ENCODE measurements at places on chromosomes 11 and 22.

DNA sequence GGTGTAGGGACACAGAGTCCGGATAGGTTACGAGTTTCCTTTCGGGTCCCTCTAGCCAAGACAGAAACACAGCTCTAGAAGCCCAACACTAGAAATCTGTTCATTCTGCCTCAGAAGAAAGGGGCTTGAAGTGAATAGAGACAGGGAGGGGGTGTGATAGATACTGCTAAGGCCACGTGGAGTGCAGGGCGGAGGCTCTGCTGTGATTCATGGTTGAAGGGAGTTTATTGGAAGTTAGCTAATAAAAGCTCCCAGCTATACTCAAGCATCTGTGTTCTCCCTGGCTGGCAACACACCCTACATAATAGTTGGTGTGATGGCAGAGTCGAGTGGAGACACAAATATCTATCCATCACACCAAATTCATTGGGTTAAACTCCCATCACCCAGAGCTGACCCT lies 337.4 kb downstream of the CADM1 start:
- no peak for DNase-seq

- DNase-seq: peak; percentile 65
These were observed 3.1 kb upstream of the MN1 start for GRCh38 chr22:27804470-27805297.

- DNase-seq: peak; percentile 73
These were observed 163.3 kb upstream of the RASSF10 start for GRCh38 chr11:12845739-12846358.

DNA sequence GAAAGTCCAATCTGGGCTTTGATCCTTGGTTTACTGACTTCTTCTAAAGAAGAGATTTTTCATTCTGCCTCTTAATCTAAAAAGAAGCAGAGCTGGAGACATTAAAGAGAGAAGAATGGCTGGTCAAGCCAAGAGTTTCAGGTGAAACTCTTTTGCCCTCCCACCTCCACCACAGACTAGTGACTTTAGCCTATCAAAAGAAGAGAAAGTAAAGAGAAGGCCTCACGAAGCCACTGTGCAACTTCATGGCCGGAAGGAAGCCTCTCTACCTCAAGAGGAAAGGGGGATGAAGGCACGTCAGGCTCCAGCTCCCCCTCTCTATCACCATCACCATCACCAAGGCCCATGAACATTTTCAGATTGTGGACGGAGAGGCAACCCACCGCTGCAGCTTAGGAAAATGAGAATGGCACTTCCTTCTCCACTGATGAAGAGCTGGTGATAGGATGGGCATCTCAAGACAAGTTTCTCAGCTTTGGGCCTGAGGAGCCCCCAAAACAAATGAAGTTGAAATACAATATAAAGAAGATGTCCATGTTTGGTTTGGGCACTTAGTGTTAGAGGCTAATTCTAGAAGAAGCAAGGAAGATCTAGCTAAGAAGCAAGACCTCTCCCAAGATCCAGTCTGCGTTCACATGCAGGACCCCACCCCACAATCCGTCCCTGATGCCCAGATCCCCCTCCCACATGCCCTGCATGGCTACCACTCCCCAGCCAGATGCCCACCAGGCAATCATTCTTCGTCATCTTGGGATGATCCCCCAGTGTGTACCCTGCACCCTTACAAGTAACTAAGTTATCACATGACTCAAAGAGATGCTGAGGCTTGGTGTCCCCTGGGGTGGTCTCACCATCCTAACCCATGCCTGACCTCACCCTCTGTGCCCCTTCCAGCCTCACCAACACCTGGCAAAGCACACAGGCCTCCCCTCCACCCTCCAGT lies 52.6 kb downstream of the IGSF9B start:
- DNase-seq: no peak

DNA sequence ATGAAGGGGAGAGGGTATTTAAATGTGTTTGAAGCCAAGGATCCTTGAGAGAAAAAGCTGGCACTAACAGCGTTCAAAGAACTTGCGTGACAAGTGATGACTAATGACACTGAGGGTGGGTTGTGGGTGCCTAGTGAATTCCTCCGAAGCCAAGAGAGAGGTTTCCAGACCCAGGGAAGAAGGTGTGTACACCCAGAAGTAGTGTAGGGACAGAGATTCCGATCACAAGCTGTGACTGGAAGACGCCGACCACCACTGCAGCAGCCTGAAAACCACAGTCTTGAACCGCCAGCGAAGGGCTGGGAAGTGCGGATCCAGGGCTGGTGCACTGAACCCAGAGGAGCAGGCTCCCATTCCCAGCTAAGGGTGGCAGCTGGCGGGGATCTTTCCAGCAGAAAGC lies 9.5 kb downstream of the PPARA start:
- DNase-seq: no peak

DNA sequence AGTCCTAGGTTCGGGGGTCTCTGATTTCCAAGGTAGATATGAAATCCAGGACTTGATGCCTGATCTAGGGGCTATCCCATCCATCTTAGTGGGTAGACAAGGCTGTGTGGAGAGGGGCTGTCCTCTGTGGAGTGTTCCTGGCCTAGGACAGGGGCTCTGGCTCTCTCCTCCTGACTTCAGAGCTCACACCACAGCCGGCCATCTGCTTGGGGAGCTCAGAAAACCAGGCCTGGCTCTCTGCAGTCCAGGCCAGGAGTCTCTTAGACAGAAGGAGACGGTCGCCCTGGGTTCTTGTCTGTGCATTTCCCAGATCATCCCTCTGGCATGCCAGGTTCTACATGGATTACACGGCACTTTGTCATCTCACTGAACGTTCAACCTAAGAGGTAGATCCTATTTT lies 17.9 kb downstream of the TUB start:
- no peak for DNase-seq

GRCh38 chr22:31912407-31912743 lies 32.0 kb upstream of the YWHAH start:
- no peak for DNase-seq

GRCh38 chr11:5626196-5626595 lies 1.4 kb downstream of the TRIM34 start:
- no peak for DNase-seq

DNA sequence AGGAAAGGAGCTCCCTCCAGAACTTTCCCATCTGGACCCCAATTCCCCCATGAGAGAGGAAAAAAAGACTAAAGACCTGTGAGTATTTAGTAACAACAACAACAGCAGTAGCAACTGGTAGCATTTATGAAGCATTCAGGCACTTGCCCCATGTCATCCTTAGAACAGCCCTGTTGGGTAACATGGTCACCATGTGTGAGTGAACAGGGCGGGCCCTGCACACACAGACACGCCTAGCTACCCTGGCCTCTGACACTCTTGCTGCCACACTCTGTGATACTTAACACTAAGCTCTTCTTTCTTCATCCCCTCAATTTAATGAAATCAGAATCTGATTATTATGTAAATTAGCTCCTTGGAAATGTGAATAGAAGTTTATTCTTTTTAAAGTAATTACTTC lies 26.1 kb upstream of the SLC25A18 start:
- no peak for DNase-seq

GRCh38 chr22:23534201-23534850 lies 45.8 kb downstream of the IGLL1 start:
- DNase-seq: no peak

- no peak for DNase-seq
These were observed 740.9 kb downstream of the NTM start for GRCh38 chr11:132111316-132111715.

- peak; percentile 96 for DNase-seq
These were observed 24.1 kb upstream of the CDC42EP2 start for GRCh38 chr11:65290448-65291165.

DNA sequence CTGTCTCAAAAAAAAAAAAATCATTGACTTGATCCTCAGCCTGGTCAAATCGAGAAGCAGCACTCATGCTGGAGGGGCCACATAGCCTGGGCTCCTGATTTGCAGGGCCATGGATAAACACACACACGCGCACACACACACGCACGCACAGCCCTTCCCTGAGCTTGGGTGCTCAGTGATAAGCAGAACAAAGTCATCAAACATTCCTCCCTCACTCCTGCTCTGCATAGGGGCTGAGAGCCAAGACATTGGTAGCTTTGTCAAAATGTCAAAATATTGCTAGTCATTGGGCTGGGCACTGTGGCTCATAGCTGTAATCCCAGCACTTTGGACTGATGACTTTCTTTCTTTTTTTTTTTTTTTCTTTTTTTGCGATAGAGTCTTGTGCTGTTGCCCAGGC lies 34.0 kb upstream of the A4GALT start:
- peak; percentile 37 for DNase-seq

- no peak for DNase-seq
These were observed 6.5 kb downstream of the OR4D6 start for GRCh38 chr11:59463190-59463641.

- DNase-seq: peak; percentile 17
These were observed 29.8 kb downstream of the LMO1 start for GRCh38 chr11:8233691-8234424.

DNA sequence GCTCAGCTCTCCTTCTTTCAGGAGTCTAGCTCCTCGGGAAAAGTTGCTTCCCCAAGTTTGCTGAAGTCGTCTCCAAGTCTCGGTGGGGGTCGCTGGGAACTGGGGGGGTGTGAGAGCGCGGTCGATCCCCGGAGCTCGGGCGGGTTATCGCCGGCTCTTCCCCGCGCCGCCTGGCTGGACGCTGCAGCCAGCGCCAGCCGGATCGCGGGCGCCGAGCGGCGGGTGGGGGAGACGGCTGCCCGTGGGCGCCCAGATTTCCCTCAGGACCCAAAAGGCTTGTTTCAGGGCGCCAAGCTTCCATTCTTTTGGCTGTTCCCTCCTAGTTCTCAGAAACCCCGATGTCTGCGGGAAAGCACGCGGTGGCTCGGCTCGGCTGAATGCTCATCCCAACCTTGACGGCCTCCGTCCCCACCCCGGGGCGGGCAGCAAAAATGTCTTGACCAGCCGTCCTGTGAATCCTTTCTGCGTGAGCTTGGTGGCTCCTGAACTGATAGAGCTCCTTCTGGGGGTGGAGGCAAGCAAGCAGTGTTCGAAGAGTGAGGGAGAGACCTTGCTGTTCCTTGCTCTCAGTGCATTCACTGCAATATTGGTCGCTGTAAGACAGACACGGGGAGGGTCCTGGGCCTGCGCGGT lies 1.7 kb downstream of the ZBTB16 start:
- DNase-seq: peak; percentile 40

GRCh38 chr22:47160781-47161520 lies 398.5 kb downstream of the TBC1D22A start:
- no peak for DNase-seq

DNA sequence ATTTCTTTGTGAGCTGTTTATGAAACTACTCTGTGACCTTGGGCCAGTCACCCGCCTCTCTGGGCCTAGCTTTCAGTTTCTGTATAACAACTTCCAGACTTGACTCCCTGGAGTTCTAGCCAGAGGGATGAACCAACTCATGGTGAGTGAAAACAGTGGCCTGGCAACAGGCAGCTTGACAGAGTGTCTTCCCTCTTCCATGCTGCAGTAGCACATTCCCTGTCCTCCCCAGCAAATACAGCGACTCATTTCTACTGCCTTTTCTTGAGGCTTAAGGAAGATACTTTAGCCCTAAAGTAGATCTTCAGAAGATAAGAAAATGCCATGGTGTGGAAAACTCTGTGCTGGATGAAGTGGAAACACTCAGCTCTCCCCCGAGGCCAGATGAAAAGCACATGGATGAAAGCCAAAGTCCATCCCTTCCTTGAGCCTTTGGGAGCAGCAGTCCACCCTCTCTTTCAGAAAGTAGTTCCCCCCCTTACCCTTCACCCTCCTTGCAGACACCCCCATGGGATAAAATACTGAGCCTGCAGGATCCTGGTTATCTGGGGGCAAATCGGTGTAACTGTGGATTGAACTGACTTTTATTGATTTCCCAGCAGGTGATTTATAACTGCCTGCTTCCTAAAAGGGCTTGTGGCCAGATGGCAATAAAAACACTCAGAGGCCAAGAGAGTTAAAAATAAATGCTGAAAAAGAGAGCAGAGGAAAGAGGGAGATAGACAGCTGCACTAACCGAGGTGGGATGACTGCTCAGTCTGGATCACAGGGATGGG lies 24.1 kb downstream of the IRAG1 start:
- DNase-seq: peak; percentile 77

GRCh38 chr11:26478710-26479109 lies 93.4 kb downstream of the MUC15 start:
- no peak for DNase-seq

GRCh38 chr11:47863898-47864430 lies 15.8 kb upstream of the NUP160 start:
- DNase-seq: no peak

DNA sequence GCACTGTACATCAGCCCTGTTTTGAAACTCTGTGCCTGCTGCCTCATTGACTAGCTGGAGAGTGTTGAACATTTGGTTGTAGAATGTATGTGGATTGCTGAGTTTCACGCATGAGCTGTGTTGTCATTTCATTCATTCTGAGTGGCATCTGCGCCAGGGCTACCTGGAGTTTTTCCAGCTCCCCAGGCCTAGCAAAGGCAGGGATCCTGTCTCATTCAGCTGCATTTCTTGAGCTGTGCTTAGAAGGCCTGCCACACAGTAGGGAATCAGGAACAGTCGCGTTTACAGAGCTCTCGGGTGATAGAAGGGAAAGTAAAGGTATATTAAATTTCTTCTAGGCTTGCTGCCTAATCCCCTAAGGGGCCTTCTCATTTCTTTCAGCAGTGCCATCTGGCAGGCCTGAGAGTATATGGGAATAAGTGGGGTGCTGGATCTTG lies 44.3 kb downstream of the PTPRJ start:
- peak; percentile 39 for DNase-seq

DNA sequence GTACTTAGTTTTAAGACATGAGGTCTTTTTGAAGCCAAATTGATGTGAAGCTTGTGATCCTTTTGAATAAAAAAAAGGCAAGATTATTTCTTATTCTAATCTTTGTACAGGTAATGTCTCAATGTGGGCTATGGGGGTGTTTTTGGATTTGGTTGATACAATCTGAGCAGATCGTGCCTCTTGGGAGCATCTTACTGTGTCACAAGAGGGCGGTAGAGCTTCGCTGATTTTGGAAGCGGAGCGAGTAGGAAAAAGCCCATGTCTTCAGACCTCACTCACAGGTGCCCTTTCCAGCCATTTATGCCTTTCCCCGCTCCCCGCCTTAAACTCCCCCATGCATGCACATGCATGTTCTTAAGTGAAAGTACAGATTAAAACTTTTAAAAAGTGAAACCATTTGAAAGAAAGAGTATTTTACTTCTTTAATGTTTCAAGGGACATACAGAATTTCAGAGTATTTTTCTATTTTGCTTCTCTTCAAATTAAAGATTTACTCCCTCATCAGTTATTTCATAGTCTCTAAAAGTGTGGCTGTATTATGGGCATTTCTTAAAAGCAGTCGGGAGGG lies 18.8 kb downstream of the DDX25 start:
- DNase-seq: peak; percentile 67

DNA sequence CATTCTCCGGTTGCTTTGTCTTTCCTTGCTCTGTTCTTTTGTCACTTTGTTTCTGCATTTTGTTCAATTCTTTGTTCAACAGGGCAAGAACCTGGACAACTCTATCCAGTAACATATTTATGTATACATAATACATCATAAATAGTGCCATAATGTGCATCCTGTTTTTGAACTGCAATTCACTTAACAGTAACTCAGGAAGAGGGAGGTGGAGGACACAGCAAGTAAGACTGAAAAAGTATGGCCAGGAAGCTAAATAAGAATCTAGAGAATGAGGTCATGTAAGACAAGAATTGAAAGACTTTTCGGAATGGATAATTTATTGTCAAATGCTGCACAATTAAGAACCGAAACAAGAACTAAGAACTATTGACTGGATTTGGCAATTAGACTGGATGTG lies 29.2 kb upstream of the CHORDC1 start:
- DNase-seq: no peak

GRCh38 chr11:100536979-100537378 lies 150.1 kb upstream of the ARHGAP42 start:
- no peak for DNase-seq
